ENCODE measurements at places on chromosomes 2 and 18.

DNA sequence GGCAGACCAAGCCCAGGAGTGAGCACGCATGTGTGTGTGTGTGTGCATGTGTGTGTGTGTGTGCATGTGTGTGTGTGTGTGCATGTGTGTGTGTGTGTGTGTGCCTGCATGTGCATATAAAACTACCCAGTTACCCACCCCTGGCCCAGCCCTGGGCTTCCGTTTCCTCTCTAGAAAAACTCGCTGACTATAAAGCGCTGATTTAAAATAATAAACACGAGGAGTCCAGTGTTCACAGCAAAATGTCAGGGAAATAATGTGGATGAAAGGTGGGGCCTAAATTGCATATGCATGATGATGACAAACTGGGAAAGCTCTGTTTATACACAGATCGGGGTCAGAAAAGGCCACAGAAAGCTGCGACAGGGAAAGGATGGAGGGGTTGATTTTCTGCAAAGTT, 7.5 kb downstream of the ADCY3 start:
- DNase-seq, result no peak

DNA sequence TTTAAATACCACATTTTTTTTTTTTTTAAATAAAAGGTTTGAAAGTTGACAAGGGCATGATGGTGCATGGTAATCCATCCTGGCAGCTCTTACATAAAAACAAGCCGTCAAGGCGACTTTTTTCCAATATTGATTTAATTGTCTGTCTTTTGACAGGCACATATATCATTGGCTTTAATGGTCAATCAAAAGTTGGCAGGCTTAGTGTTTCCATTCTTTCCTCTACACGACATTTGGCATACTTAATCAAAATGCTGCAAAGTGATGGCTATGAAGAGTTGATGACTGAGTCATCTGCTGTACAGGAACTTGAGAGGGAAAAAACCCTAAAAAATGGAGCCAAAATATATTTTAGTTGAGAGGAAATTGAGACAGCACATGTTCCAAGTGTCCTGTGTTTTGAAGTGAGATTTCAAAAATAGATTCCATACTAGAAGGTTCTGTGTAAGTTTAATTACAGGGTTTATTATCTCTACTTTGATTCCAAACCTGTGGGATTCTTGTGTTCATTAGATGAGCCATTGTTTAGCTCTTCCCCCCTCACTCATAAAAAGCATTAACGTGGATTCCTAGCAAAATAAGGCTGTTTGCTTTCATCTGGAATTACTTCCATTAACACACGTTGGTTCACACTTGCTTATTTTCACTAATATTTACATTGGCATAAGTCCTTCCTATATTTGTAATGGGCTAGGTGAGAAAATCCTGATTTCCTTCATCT, 3.2 kb downstream of the TSHZ1 start:
- no peak for DNase-seq

- no peak for DNase-seq
Measured at GRCh38 chr2:119871725-119872124, 112.0 kb downstream of the PTPN4 start.

- no peak for DNase-seq
Measured at GRCh38 chr2:225074366-225074765, 32.1 kb upstream of the DOCK10 start.

GRCh38 chr2:23685181-23685580, 241.7 kb downstream of the ATAD2B start:
- no peak for DNase-seq

GRCh38 chr2:4668381-4668780, 965.0 kb downstream of the DCDC2C start:
- DNase-seq, result no peak

DNA sequence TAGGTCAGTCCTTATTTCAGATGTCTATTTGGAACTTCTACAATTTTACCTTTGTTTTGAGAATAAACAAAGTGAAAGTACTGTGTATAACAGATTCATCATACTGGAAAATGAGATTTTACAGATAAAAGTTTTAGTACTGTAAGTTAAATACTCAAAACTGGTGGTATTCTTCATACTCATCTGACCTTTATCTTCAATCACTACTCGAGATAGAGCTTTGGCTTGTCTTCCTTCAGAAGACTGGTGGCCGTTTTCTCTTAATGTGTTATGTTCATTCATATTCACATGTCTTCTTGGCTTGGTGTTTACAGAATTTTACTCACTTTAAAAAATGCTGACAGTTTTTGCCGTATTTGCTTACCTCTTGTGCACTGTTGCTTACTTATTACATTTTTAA, 2.1 kb downstream of the SPOPL start:
- no peak for DNase-seq

- DNase-seq, result no peak
Measured at GRCh38 chr2:23326330-23326729, 58.6 kb upstream of the KLHL29 start.

DNA sequence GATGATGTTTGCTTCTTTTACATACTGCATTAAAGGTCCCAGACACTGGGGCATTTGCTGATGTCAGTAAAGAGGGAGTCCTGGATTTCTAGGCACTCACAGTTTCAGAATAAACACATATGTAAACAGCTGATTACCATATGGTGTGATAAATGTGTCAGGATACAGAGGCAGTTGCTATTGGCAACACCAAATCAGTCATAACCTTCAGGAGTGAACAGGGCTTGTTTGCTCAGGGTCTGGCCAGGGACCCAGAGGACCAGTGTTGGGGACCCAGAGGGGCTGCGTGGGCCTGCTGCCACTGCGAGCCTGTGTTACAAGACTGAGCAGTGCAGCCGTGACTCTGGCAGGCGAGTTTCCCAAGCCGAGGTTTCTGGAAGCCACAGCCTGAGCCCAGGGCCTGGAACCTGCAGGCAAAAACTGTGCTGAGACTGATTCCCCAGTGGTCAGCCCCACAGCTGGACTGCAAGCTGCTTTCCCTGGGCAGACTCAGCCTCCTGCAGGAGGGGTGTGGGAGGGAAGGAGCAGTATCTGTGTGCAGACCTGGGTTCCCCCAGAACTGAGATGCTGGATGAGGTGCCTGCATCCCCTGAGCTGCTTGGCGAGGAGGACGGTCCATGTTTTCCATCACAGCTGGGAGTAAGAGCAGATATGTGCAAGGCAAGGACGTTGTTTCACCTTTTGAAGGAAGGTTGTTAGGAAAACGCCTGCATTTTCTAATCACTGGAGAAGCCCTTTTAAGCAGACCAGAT, 23.6 kb downstream of the ASAP2 start:
- no peak for DNase-seq

GRCh38 chr18:36141576-36141975, 11.9 kb downstream of the ELP2 start:
- DNase-seq, result no peak

DNA sequence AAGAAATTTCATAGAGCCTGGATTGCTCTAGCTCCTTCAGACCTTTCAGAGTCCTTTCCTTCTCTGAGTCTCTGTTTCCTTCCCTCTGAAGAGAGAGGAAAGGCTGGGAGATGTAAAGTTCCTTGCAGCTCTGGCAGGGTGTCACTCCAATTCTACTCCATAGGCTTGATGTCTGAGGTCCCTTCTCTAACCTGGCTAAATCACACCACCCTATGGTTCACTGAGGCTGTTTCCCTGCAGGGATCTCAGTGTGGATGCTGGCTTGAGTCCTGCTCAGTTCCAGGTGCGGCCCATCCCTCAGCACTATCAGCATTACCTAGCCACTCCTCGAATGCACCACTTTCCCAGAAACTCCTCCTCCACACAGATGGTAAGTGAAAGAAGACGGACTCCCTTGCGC, 209.7 kb downstream of the LOXHD1 start:
- no peak for DNase-seq

DNA sequence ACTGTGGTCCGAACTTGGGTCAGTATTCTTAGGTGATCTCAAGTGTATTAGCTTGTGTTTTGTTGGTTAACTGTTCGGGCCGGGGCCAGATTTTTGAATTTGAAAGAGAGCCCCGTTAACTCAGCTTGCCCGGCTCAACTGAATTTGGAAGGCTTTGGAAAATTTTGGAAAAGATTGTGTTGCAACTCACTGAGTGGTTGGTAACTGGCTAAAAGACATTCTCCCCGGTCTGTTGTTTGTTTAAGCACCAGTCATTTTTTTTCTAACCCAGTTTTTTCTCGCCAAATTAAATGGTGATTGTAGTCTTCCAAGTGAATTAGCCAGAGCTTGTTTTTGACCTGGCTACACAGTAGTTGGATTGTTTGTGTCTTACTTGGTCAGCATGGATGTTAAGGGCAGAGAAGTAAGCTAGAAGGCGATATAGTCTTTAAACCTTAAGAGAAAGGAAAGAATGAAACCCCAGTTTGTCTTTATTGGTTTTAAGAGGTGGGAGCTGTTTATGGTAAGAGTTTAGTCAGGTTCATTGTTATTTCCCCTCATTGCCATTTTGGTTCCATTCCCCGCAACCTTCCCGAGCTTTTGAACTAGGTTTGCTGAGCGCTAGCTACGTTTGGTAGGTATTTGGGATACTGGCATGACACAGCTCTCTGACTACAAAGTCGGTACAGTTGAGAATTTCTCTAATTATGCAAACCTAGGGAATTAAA, 2.4 kb downstream of the MAP4K4 start:
- no peak for DNase-seq

GRCh38 chr18:78069784-78070664, 820.4 kb downstream of the GALR1 start:
- no peak for DNase-seq

DNA sequence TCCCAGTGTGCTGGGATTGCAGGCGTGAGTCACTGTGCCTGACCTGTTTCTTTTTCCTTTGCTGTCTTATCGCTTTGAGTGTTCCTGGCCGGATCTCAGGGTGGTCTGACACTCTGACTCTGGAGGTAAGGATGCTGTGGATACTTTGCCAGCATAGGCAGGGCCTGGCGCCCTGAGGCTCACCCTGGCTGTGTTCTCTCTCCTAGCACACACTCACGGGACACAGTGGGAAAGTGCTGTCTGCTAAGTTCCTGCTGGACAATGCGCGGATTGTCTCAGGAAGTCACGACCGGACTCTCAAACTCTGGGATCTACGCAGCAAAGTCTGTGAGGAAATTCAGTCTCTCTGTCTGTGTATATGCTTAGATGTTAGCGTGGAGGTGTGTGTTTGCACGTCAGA, 18.0 kb upstream of the SAG start:
- DNase-seq, result no peak

DNA sequence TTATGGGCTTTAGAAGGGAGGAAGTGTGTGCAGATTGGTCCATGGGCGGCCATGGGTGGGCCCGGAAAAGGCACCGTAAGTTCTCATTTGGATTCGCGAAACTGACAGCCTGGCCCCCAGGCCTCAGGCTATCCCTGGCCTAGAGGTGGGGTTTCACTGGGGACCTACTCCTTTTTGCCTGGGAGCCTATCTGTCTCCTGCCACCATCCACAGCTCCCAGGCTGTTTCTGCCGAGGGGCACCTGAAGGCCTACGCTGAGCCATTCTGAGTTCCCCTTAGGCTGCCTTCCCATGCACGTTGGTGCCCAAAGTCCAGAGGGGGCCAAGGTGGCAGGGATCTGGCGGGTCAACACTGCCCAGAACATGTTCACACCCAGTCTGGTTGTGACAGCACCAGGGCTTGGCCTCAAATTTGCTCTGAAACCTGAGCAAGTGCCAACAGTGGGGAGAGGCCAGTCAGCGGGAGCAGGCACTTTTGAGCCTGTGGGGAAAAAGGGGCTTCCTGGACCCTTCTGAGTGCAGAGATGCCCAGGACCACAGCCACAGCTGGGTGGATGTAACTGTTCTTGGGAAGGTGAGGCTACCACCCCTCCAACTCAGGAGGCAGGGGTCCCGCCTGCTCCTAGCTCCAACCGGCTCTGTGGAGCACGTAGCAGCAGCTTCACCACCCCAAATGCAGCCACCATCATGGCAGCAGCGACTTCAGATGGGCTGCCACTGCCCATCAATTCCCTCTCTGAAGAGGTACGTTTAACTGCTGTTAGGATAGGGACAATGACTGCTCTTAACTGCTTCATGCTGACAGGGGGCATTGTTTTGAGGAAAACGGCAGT, 73.6 kb upstream of the ZNF804A start:
- DNase-seq, result no peak

DNA sequence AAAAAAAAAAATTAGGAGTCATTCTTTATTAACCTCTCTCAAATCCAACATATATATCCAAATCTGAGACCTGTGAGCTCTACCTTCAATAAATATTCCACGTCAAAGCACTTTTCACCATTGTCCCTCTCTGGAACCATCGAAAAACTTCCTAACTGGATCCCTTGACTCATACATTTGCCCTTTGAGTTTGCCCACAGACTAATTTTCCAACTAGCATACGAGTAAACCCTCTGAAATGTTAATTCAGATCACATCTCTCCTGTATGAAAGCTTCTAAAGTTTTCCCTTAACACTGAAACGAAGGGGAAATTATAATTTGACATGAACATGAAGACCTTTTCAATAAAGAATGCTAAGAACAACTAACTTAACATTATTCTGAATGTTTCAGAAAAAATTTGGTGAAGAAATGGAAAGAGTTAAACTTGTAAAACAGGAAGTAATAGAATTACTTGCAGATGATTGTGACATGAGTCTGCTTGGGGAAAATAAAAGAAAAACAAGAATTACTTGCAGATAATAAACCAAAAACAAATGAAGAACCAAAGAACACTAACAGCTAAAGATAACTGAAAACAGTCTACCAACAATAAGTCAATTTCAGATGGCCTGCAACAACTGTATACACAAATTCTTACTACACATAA, 110.6 kb downstream of the C2orf74 start:
- DNase-seq, result no peak

DNA sequence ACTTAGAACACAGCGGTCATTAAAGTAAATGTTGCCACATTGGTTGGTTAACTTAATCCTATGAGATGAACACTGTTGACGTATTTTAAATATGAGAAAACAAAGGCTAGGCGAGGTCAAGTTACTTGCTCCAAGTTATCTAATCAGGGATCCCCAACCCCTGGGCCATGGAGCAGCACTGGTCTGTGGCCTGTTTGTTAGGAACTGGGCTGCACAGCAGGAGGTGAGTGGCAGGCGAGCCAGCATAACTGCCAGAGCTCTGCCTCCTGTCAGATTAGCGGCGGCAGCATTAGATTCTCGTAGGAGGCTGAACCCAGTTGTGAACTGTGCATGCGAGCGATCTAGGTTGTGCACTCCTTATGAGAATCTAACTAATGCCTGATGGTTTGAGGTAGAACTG, 878.9 kb downstream of the CPS1 start:
- DNase-seq, result no peak
